ENCODE measurements at places on chromosomes 5 and 9.
A peak's percentile ranks its signal among the peaks of the same experiment; 100 is the strongest.

DNA sequence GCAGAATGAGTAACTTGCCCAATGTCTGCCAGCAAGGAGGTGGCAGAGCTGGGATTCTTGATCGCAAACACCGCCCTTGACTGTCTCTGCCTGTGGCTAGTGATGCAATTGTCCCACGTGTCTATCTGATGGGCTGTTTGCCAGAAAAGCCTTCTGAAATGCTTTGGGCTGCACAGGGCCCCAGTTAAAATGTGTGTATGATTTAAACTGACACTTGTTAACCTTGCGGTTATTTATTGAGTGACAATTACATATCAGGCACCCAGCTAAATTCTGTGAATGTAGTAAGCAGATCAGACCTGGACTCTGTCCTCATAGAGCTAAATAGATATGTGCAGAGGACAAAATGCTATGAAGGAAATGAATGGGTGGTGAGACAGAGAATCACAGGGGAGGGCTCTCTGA is 11.6 kb upstream of the IL12B start:
- peak; percentile 42 for DNase-seq

DNA sequence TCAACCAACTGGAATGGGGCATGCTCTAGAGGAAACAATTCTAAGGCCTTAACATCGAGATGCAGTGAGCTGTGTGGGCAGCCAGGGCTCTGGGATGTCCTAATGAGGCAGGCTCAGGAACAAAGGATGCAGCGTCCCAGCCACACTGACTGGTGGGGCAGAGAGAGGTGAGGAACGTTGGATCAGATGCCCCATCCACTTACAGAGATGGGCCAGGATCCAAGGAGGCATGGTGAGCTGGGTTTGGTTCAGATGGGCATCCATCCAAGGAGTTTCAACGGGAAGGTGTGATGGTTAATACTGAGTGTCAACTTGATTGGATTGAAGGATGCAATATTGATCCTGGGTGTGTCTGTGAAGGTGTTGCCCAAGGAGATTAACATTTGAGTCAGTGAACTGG is 15.5 kb upstream of the MARCHF6 start:
- DNase-seq: no peak

DNA sequence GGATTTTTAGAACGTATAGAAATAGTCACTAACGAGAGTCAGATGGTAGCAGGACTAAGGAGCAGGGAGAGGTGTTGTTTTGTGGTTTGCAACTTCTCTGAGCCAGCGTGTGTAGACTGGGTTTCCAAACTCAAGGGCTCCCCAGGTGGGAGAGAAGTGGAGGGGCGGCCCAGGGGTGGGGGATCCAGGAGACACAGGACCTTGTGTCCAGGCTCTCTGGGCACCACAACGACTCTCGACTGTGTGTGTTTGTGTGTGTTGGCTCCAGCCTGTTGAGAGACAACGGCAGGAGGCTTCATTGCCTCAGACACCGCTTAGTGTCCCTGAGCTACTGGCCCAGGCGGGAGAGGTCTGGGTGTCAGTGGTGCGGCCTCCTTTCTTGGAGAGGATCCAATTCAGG is 934 bp upstream of the FCN1 start:
- DNase-seq: no peak

GRCh38 chr5:149550594-149551226 is 529 bp downstream of the CSNK1A1 start:
- no peak for DNase-seq

DNA sequence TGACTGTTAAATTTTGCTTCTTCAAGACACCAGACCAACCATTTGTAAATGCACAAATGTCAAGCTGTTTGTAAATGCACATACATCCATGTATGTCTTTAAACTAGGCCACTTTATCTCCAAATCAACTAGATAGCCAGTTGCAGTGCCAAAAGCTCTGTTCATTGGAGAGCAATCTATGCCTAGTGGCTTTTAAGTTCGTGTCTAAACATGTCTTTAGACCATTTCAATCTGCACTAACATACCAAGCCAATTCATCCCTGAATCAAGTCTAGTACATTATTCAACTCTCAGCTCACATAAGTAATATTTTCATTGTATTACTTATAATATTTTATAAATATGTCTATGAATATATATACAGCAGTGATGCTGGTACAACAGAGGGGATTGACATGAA is 985.9 kb downstream of the CDH18 start:
- DNase-seq: no peak

GRCh38 chr5:65364907-65365306 is 116.8 kb downstream of the ADAMTS6 start:
- no peak for DNase-seq

- no peak for DNase-seq
These were observed 17.9 kb downstream of the FRMD3 start for GRCh38 chr9:83520292-83520691.

GRCh38 chr9:126698756-126699155 is 85.0 kb downstream of the LMX1B start:
- DNase-seq: no peak

DNA sequence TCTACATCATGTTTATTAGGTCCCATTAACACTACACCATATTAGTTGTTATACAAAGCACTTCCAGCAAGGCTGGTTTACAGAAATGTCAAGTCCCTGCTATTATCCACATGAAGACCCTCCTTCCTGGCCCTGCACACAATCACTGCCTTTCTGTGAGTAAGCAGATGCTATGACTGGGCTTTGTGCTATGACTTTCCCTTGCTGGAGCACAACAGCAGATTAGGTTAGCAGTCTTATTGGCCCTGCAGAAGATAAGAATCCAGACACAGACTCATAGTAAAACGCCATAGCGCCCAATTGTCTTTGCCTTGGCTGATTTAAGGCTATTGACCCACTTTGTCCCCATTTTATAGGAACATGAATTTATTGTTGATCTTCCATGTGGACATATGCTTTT is 228.9 kb upstream of the ACTBL2 start:
- no peak for DNase-seq

DNA sequence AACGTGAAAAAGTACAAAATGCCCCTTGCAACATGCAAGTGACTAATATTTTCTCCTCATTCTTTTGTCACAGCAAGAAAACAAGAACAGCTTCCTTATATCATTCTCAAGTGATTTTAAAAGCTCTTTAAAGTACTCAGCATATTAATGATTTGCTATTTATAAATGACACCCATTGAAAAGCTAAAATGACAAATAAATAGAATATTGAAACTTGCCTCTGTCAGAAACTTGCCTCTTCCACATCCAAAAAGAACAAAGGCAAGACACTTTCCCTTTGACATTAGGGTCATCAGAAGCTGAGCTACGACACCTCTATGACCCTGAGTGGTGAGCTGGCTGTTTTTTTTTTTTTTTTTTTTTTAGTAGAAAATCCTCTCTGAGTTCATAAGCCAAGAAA is 339.6 kb upstream of the ITGA1 start:
- no peak for DNase-seq

- no peak for DNase-seq
These were observed 38.6 kb downstream of the MRPS27 start for GRCh38 chr5:72281430-72281763.

GRCh38 chr5:124650147-124650561 is 96.3 kb downstream of the ZNF608 start:
- DNase-seq: no peak

GRCh38 chr5:531101-531748 is 7.0 kb upstream of the SLC9A3 start:
- DNase-seq: no peak

DNA sequence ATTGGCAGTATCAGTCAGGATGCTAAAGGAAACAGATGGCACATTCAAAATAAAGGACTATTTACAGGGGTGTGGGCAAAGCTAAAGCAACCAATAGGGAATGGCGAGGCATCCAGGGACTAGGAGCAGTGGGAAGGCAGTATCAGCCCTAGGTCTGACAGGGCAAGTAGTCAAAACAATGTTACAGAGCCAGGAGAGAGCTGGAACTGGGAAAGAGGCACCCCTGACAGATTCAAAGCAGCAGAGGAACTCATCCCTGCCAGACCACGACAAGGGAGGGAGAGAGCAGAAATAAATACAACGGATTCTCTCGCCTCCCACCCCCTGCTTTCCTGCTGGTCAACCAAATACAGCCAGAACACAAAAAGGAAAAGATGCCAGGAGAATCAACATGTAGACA is 371.5 kb downstream of the NR2F1-AS1 start:
- DNase-seq: no peak

- DNase-seq: no peak
These were observed 1085.4 kb upstream of the CDH6 start for GRCh38 chr5:30108051-30108450.

- DNase-seq: no peak
These were observed 26.3 kb downstream of the UBQLN1 start for GRCh38 chr9:83681490-83681889.

GRCh38 chr9:126055381-126055985 is 271.1 kb upstream of the MVB12B start:
- no peak for DNase-seq

DNA sequence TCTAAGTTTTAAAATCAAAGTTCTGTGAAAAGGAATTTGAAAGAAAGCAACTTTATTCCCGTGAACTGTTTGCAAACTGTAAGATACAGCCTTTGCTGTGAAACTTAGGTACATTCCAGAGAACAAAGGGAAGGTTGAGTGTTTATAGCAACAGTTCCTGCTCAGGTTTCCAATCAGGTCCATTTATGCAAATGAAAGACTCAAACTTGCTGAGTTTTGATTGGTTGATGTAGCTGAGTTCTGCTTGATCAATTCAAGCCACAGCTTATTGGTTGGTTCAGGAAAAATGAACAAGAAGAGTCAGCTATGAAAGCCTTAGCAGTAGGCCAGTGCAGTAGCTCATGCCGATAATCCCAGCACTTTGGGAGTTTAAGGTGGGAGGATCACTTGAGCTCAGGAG is 37.9 kb downstream of the SLC27A6 start:
- no peak for DNase-seq

DNA sequence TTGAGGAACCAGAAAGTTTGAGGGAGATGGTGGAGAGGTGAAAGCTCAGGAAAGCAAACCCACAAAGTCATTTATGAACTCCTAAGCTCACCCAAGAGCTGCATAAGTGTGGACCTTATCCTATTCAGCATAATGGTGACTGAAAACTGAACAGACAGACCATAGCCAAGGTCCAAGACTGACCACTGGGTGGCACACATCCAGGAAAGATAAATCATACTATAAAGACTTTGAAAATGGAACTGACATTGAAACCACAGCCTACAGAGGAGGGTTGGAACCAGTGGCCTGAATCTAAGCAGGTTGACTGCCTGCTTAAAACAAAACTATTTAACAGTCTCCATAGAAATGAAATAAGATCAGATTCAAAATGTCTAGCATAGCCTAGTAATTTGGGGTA is 121.0 kb upstream of the RGS7BP start:
- DNase-seq: no peak

Measured in stimulated activated CD8-positive, alpha-beta memory T cell treated with anti-CD3 and anti-CD28 coated beads, Interleukin-4, amount 100 ng/mL, for 1 hour (primary cell).